Hepatocyte (in vitro differentiated cells): ENCODE measurements at places on chromosomes 6 and 20. TPM values are rescaled to one million over a fixed set of nuclear protein-coding genes. Genes with fewer than 3 reads are reported as not detected.
A peak's percentile ranks its signal among the peaks of the same experiment; 100 is the strongest.

GNAS-AS1 gene
- polyA plus RNA-seq, result 0.97 and 0.98 TPM in 2 replicates

GRCh38 chr6:105609375-105609991 is 206.6 kb upstream of the PREP start:
- peaks cover 44% of the 10 kb centered on the region for H3K4me1 ChIP-seq
- no peak for DNase-seq
- H3K27ac ChIP-seq, result peak overlapping the region; percentile 93
- H3K27me3 ChIP-seq, result no peaks in the 10 kb centered on the region
- no peak overlapping the region for H3K4me3 ChIP-seq

GRCh38 chr6:106608080-106608668 is 21.1 kb downstream of the RTN4IP1 start:
- no peaks in the 10 kb centered on the region for H3K4me1 ChIP-seq
- H3K36me3 ChIP-seq, result no peaks in the 10 kb centered on the region
- H3K27ac ChIP-seq, result no peak overlapping the region
- H3K27me3 ChIP-seq, result no peaks in the 10 kb centered on the region

DNA sequence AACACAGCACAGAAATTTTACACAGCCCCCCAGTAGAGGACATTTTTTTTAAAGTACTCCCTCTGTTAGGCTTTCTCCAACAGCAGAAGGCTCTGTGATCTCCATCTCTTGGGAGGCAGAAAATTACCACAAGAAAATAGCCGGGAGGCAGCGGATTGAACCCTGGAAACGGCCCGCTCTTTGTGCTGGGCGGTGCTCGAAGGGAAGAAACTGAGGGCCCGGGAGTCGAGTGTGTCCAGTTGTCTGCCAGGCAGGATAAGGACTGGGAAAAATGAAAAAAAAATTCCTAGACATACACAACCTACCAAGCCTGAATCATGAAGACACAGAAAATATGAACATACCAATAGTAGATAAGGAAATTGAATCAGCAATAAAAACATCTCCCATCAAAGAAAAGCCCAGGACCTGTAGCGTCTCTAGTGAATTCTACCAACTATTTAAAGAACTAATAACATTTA is 31.5 kb downstream of the POM121L2 start:
- peaks cover 6% of the 10 kb centered on the region for H3K27me3 ChIP-seq
- peak overlapping the region; percentile 37 for H3K4me3 ChIP-seq
- DNase-seq, result peak; percentile 28
- H3K27ac ChIP-seq, result peak overlapping the region; percentile 8
- no peaks in the 10 kb centered on the region for H3K36me3 ChIP-seq
- no peaks in the 10 kb centered on the region for H3K4me1 ChIP-seq

- no peaks in the 10 kb centered on the region for H3K4me1 ChIP-seq
- no peaks in the 10 kb centered on the region for H3K27me3 ChIP-seq
- H3K36me3 ChIP-seq, result no peaks in the 10 kb centered on the region
- no peak overlapping the region for H3K27ac ChIP-seq
- no peak overlapping the region for H3K4me3 ChIP-seq
These were observed 97.3 kb downstream of the MDGA1 start for GRCh38 chr6:37600312-37600916.
